ENCODE measurements at places on chromosomes 4 and X.

DNA sequence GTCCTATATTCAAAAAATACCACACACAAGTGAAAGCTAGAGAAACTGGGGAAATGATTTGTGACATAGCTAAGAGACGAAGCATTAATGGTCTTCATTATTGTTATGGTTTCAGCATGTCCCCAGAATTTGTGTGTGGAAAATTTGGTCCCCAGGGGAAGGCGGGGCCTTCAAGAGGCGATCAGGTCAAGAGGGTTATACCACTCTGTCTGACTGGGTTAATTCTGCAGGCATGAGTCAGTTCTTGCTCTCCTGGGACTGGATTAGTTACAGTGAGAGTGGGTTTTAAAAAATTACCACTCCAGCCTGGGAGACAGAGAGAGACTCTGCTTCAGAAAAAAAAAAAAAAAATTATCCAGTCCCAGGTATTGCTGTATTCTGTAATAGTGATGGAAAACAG, 2.1 kb upstream of the MTNR1A start:
- DNase-seq: no peak

DNA sequence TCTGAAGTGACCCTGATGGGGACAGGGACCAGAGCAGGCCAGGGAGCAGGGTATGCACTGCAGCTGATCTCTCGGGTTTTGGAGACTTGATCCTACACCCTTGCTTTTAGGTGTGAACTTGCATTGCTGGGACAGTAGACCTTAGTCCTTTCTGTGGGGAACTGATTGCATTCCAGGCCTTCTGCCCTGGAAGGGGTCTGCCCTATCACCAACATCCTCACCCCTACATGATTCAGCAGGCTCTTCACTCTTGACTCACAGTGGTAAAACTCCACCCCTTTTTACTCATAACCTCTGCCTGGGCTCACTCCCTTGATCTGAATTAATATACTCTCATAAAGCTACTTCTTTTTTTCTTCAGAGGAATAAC, 6.6 kb upstream of the DDX60L start:
- no peak for DNase-seq

DNA sequence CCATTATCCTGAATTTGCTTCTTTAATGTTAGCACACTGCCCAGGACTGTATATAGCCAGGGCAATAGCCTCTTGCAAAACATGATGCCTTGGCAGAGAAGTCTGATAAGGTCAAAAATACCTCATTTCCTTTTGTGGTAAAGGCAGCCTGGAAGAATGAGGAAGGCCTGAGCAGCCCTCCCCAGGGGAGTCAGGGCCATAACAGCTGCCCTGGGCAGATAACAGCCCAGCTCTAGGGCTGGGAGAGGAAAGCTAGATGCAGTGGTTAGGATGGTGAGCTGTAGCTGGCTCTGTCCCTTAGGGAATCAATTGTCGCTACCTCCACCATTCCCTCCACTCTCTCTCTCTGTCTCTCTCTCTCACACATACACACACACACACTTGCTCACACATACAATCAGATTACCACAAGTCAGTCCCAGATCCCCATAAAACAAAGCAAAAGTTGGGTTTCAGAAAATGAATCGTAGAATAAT, 29.2 kb downstream of the EFHC2 start:
- DNase-seq: no peak

DNA sequence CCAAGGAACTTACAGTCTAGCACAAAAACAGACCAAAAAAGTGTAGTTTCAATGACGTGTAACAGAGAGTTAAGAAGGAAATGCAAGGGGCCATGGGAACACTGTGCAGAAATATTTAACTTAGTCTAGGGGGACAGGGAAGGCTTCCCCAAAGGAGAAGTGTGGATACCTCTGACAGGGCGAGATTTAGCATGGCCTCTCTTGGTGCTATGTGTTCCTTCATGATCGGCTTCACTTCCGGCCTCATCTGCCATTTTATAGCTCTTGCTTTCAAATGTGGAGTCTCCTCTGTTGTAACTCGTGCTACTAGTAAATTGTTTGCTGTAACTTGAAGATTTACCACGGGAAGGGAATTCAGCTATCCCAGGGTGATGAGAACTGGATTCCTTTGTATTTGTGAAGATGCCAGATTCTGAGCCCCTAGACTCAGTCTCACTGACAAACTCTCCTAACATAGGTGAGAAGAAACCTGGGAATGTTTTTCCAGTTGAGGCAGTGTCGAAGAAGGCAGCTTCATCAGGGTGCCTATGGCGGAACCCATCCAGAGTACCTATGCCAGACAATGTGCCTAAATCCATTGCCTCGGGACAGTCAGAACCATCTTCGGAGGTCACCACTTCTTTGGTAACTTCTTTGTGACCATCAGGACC, 5.0 kb downstream of the FGA start:
- DNase-seq: no peak

DNA sequence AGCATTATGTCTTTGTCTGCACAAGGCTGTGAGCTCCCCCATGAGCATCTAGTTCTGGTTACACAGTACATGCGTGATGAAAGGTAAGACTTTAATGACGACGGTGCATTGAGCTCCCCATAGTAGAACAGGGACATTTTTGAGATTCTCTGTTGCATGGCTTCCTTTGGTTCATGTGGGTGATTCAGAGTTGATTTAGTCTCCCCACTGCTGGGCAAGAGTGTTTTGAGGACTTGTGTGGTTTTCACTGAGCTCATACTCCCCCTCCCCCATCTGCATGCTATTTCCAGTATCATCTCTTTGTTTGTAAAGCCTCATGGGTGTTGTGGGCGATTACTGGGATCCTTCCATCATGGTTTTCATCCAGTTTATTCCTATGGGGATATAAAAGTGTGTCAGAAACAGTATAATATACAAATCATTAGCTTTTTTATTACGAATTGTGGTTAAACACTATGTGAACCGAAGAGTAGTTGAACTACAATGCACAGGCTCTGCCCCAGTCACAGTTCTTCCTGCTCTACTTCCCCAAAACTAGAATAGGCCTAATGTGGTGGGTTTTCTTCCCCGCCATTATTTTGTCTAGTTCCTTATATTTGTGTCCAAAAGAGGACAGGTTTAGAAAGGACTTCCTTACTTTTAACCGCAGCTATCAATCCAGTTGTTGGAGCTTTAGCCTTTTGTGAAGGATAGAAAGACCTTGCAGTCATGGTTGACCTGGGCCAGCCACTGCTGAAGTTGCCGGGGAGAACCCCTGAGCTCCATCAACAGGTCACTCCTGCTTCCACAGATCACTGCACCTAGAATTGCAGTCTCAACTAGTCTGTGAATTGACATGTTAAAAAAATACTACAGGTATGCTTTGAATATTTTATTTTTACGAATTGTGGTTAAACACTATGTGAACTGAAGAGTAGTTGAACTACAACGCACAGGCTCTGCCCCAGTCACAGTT, 30.4 kb downstream of the KIT start:
- no peak for DNase-seq

DNA sequence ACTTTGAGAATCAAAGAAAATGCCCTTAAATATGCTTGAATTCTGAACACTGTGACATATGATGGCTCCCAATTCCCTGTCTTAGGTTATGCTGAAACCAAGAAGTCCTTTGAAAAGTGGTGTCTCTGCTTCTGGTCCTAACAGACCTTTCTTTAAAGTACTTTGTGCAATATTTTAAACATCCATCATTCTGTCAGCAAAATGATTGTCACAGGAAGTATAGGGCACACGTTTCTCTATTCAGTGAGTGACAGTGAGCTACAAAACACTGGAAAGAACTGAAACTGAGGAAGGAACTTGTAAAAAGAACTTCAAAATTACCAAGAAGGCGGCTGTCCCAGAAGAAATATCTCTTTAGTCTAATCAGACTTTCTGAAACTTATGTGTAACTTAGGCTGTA, 12.2 kb upstream of the NUP54 start:
- DNase-seq: no peak

All from RWPE2 (cell line).